ENCODE measurements at places on chromosomes 11 and 22. TPM values are rescaled to one million over a fixed set of nuclear protein-coding genes. Genes with fewer than 3 reads are reported as not detected.

The ZDHHC24 gene
- 14.7 TPM for total RNA-seq

The LRRC74B gene
- not detected for total RNA-seq

The SLC39A13 gene
- total RNA-seq = 75.1 TPM

The UPK3A gene
- total RNA-seq = not detected

The GALNT18 gene
- total RNA-seq = 37.3 TPM

The FGF4 gene
- not detected for total RNA-seq

The USP28 gene
- total RNA-seq = 28.5 TPM

The VPREB1 gene
- not detected for total RNA-seq

The UBQLNL gene
- total RNA-seq = 0.88 TPM

The OR2AT4 gene
- total RNA-seq = not detected

The C11orf91 gene
- total RNA-seq = 0.97 TPM

The SMC1B gene
- not detected for total RNA-seq

The NEFH gene
- 0.36 TPM for total RNA-seq

The GRK3 gene
- 11.4 TPM for total RNA-seq

The NELL1 gene
- 0.88 TPM for total RNA-seq

The LARGE2 gene
- 0.45 TPM for total RNA-seq

The ANO3 gene
- total RNA-seq = 1.6 TPM

The FIBP gene
- total RNA-seq = 47.7 TPM

The MOV10L1 gene
- total RNA-seq = 0.10 TPM

The GVQW3 gene
- 3.7 TPM for total RNA-seq

The DMC1 gene
- total RNA-seq = 1.5 TPM

The OR5AP2 gene
- total RNA-seq = not detected

The HPX gene
- 6.0 TPM for total RNA-seq
